Motor neuron (in vitro differentiated cells): ENCODE measurements at places on chromosomes 4 and X.

- peak; percentile 95 for ATAC-seq
Measured at GRCh38 chr4:97761445-97762114, 381.7 kb downstream of the STPG2 start.

GRCh38 chr4:65391382-65391781, 278.9 kb downstream of the EPHA5 start:
- ATAC-seq: no peak

DNA sequence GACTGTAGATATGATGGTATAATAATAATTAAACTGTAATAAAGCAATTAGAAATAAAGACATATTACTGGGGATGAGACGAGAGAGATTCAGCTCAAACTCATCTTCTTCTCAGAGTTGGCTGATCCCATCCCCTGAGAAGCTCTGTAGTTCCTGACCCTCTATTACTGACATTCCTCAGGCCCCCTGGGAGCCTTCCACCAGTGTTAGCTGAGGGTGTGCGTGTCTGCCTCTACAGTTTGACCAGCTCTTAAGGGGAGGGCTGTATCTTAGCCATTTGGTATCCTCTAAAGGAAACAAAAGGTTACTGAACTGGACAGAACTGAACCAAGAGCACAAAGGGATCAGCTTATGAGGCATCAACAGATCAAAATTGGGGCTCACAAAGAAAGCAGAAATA, 11.2 kb downstream of the FHDC1 start:
- ATAC-seq: peak; percentile 28

DNA sequence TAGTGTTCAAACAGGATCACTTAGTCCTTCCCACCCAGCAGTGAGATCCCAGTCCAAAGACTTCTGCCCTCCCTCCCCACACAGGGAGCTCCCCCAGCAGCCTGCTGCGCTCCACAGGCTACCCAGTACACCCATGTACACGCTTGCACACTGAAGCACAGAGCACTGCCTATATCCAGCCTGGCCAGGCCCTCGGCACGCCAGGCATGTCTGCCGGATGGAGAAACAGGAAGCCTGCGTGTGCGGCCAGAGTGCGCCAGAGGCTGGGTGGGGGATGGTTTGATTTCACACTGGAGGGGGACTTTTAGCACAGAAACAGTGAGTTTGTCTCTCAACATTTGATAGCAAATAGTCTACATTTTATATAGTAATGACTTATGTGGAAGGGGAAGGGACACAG, 833.5 kb upstream of the IGFBP7 start:
- no peak for ATAC-seq

GRCh38 chr4:46955601-46956000, 37.8 kb downstream of the GABRA4 start:
- no peak for ATAC-seq

DNA sequence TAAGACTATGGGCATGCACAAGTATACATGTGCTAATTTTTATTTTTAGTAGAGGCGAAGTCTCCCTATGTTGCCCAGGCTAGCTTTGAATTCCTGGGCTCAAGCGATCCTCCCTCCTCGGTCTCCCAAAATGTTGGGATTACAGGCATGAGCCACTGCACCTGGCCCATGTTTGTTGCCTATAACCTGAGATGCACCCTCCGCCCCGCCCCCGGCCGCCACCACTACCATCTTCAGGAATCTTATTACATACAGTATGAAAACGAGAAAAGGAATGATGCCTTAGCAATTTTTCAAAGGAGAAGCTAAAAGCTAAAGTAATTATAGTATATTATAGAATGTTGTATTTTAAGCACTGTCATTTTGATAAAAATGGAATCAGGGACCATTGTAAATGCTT, 61.2 kb downstream of the POU4F2 start:
- ATAC-seq: no peak

- no peak for ATAC-seq
Measured at GRCh38 chr4:53645108-53645507, 53.8 kb upstream of the LNX1 start.

- no peak for ATAC-seq
Measured at GRCh38 chrX:97238632-97239031, 354.9 kb downstream of the RPA4 start.

- peak; percentile 96 for ATAC-seq
Measured at GRCh38 chr4:88659055-88659889, 38.4 kb downstream of the NAP1L5 start.

DNA sequence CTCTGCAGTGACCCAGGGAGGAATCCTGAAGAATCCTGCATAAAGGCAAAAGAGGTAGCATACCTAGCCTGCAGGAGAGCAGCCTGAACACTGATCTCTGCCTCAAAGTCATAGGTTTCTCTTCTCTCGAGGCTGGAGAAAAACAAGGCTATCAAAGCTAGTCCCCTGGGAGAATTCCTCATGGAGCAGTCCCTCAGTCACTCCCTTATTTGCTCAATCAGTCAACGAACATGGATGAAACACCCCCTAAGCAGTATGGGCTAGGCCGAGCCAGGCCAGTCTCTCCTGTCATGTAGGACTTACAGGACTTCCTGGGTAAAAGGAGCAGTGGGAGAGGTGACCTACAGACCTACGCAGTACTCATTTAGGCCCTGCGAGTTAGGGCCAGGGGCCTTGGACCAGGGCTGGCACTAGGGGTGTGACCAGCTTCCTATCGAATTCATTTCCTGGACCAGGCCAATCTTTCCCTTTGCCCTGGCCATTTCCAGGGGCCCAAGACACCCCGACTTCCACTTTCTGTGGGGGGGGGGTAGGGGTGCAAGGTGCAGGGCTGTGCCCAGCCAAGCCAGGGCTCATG, 164.1 kb downstream of the EFNB1 start:
- no peak for ATAC-seq

GRCh38 chr4:140343303-140343702, 30.1 kb upstream of the SCOC start:
- no peak for ATAC-seq

DNA sequence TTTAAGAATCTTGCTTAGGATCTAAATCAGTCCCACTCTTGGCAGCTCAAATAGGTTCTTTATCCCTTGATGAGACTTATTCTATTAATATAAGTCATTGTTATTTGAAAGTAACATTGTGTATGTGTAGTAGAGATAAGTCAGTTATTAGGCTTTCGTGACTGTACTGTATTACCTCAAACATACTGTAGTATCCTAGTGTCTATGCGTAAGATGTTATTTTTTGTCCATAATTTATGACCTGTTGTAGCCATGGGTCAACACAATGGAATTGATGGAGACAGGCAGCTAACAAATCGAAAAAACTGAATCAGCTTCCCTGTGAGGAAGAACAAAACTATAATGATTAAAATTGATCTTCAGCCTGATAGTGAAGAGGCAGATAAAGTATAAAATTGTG, 41.8 kb downstream of the CLCN3 start:
- no peak for ATAC-seq

GRCh38 chr4:169231647-169232262, 39.0 kb downstream of the SH3RF1 start:
- ATAC-seq: no peak

DNA sequence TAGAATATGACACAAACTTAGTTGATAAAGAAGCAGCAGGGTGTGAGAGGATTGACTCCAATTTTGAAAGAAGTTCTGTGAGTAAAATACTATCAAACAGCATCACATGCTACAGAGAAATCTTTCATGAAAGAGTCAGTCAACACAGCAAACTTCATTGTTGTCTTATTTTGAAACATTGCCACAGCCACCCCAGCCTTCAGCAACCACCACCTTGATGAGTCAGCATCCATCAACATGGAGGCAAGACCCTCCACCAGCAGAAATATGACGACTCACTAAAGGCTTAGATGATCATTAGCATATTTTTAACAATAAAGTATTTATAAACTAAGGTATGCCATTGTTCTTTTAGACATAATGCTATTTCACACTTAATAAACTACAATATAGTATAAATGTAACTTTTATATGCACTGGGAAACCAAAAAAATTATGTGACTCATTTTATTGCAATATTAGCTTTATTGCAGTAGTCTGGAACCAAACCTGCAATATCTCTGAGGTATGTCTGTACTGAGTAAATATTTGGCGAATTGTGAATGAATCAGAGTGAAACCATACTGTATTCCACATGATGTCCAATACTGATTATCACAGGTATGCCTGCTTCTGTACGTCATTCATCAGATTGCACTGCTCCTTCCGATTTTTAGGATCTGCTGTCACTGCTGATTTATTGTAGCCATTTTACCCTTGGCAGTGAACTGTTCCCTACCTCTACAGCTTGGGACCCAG, 11.6 kb downstream of the FRMPD4 start:
- no peak for ATAC-seq

DNA sequence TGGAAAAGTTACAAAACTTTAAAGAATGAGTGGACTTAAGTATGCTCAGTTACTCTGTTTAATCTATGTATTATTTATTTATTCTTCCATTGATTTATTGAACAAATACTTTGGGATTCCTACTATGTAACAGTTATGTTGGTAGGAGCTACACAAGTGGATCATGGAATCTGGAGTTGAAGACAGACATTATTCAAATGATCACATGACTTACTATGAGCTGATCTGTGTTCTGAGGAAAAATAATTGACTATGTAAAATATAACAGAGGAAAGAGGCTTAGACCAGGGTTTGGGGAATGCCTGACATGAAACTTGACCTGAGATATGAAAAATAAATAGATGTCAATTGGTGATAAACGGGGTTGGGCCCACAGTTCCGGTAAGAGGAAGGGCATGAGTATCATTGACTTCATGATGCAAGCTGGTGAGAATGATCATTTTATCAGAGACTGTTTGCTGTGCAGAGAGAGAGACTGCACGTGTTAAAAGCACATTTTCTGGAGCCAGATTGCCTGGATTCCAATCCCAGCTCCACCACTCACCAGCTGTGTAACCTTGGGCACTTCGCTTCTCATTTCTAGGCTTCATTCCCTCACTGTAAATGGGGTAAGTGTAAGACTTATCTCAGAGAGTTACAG, 179.0 kb downstream of the SPCS3 start:
- no peak for ATAC-seq

GRCh38 chr4:181162676-181163075, 1080.5 kb upstream of the TENM3 start:
- no peak for ATAC-seq

DNA sequence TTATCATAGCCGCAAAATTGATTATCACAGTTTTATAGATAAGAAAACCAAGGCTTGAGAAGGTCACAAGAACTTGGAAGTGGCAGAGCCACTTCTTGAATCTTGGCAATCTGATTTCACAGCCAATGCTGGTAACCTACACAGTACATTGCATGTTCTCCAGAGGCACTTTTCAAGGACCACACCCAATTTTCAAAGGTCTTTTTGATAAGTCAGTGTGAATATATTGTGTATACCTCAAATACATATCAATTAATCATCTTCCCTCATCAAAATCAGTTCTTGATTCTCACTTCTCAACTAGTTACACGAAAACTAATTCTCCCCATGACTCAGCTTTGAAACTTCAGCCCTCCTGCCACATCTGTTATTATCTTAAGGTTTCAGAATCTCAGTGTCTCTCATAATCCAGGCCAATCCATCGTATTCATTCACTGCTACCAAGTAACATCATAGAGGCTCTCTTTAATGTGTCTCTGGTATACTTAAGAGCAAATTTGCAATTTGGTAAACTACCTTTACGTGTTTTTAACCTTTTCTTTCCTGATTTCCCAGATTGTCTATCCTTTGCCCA, 16.8 kb downstream of the CAMK2D start:
- ATAC-seq: no peak

DNA sequence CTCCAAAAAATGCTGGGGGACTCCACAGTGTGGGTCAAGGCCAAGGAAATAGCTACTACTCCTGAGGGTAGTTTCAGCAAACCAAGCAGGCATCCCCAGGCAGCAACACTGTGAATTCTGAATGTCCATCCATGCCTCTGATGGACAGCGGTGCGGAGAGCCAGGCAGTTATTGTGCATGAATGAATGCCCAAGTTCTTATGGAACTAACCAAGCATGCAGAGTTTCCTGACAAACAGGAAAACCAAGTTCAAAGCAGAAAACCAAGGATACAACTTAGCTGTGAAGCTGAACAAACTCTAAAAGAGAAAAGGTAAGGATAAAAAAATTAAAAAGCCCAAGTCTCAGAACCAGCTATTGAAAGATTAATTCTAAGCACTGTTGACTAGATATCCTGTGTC, 642.6 kb upstream of the HS3ST1 start:
- no peak for ATAC-seq

DNA sequence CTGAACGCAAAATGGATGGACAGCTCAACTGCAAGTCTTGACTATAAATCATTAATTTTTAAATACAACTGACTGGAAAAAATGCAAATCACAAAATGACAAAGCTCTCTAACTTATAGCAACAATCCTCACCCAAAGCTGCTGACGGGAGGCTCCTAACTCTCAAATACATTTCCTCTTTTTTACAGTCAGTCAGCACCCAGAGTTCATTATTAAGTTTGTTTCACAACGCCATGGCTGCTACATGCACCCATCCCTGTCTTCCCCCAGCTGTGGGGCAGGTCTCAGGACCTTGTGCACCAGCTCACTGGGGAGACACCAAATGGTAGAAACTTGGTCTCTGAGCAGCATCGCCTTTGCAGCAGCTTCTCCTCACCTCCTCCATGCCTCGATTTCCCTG, 97.6 kb downstream of the SLC34A2 start:
- no peak for ATAC-seq

DNA sequence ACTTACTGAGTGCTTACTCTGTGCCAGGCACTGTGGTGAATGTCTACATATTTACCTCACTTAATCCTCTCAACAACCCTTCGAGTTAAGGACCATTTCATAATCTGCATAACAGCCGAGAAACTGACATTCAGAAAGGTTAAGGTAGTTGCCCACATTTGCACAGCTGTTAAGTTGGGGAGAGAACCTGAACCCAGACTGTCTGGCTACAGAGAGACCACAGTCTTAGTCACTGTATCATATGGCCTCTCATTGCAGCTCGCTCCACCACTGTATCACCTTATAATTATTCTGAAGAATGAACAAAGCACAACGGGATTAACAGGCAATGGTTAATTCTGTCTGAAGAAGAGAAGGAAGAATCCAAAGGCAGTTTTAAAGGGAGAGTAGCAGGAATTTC, 98.5 kb downstream of the ADGRA3 start:
- no peak for ATAC-seq

- ATAC-seq: no peak
Measured at GRCh38 chr4:5711479-5712184, 631 bp downstream of the EVC start.
